ENCODE measurements at places on chromosomes 4 and X.

GRCh38 chr4:717601-718320 lies 12.1 kb downstream of the PCGF3 start:
- DNase-seq: no peak

DNA sequence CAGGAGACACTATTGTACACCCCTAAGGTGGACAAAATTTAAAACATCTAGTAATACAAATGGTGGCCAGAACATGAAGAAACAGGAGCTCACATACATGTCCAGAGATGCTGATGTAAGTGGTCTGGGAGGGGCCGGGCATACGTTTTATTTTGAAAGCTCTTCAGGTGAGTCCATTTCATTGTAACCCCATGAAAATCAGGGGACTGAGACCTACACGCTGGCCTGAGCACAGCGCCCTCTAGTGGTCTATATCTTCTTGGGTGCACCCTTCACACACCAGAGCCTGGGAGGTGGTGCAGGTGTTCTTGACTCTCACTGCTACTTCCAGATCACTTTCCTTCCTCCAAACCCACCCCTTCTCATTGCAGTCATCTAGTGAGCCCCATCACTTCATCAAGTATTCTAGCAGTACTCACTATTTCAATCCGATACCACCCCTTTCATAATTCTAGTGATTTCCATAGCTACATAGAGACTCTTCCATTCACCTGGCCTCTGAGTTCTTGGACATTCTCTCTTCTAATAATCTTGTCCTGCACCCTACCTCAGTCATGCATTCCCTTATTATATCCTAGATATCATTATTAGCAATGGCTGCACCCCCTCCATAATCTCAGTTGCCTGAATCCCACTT lies 4.3 kb upstream of the TLR6 start:
- DNase-seq: no peak

GRCh38 chr4:25821899-25822298 lies 40.9 kb downstream of the SEL1L3 start:
- DNase-seq: no peak

GRCh38 chr4:177960566-177960965 lies 518.3 kb upstream of the AGA start:
- DNase-seq: no peak

DNA sequence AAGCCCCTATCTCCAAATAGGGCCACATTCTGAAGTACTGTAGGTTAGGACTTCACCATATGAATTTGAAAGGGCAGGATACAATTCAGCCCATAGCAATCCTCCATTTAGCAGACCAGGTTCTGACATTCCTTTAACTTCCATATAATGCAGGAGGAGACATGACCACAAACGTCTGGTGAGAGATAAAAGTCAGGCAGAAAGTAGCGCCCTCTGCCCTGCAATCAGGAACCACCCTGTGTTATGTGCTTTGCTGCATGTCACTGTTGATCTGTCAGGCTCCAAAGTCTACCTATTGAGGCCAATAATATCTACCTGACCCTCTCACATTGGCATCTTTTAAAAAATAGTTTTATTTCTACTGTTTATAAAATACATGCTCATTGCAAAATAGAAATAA lies 30.2 kb upstream of the SEPSECS start:
- no peak for DNase-seq

- DNase-seq: no peak
Measured at GRCh38 chrX:2299871-2300270, 200.9 kb downstream of the DHRSX start.

DNA sequence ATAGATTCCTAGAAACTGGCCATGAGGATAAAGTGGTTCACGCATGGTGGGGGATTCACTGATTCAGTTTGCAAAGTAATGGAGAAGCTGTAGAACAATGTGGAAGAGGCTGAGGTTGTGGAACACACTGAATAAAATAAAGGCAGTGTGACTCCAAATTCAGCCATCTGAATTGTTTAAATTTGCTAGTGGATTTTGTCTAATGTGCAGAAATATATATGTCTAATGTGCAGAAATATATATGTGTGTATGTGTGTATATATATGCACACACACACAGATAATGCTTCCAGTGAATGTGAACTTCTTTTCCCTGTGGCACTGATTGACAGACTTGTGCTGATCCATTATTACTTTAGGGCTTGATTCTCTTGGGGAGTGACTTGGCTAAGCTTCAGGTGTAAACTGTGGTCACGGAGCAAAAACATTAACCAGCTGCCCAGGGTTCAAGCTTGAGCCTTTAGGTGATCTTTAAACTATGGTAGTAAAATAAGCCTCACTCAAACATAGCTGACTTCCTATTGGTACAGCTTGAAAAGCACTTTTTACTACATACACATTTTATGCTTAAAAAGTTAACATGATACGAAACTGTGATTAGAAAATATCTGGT lies 3.5 kb downstream of the STBD1 start:
- no peak for DNase-seq

DNA sequence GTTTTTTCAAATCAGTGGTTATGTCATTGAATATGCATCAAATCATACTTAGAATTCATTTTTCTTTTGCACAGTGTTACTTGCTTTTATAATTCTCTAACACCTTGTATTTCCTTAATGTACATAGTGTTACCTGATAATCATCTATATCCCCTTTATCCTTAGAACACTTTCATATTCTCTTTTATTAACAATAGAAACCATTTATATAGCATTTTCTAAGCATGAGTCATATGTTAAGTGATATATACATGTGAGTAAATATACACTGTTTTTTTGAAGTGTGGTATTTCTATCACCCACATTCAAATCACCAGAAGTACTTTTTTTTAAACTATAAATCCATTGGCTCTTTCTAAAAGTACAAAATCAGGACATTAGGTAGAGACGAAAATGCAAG lies 15.3 kb downstream of the EPHA5 start:
- DNase-seq: no peak

GRCh38 chr4:83704786-83705185 lies 168.9 kb downstream of the GPAT3 start:
- DNase-seq: no peak
